Activated T-cell treated with anti-CD3 and anti-CD28 coated beads for 48 hours (primary cell): ENCODE measurements at places on chromosomes 5 and 9.

DNA sequence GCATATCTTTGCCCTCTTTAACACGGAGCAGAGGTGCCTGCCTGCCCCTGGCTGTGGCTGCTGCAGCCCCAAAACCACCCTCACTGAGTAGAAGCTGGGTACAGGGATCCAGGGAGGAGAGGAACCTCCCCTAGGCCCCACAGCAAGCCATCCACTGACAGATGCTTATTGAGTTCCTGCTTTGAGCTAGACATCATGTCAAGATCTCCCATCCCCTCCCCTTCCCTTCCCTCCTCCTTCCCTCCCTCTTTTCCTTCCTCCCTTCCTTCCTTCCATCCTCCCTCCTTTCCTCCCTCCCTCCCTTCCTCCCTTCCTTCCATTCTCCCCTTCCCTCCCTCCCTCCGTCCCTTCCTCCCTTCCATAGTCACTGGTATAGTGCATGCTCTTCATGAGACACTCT lies 29.3 kb downstream of the GOLGA2 start:
- DNase-seq = no peak

- no peak for DNase-seq
Observed at GRCh38 chr5:173920866-173921555, 32.9 kb downstream of the CPEB4 start.

GRCh38 chr9:75907329-75907728 lies 16.9 kb downstream of the PCSK5 start:
- DNase-seq = no peak

- DNase-seq = no peak
Observed at GRCh38 chr5:82072138-82072537, 100.3 kb downstream of the ATG10 start.

GRCh38 chr9:84153885-84154284 lies 173.3 kb downstream of the RMI1 start:
- DNase-seq = no peak

DNA sequence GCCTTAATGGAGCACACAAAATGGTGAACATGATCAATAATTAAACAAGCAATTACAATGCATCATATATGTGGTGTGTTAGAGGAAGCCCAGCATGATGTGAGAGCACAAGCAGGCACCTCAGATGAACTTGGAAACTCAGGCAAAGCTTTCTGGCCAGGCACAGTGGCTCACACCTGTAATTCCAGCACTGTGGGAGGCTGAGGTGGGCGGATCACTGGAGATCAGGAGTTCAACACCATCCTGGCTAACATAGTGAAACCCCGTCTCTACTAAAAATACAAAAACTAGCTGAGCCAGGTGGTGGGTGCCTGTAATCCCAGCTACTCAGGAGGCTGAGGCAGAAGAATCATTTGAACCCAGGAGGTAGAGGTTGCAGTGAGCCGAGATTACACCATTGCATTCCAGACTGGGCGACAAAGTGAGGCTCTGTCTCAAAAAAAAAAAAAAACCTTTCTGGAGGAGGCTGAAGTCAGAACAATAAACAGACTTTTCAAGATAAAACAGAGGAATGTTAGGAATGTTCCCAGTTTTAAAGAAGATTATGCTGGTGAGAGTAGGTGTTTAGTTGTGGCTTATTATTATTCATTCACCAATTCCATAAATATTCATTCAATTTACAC lies 159.4 kb downstream of the CEMIP2 start:
- no peak for DNase-seq

DNA sequence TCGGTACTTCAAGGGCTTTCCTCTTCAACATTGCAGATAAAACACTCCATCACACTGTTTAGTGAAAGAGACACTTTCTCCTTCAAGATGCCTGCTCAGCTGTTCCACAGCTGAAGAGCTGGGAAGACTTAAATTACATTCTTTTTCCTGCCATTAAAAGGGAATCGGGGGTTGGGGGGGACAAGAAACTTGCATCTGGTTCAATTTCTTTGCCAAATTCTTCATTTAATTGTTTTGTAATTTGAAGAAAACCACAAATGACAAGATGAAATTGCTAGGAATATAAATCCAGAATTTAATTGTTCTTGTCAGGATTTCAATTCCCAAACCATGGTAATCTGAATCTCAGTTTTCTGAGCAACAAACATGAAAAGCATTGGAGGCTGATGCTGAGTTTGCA lies 478.3 kb downstream of the EBF1 start:
- no peak for DNase-seq

- DNase-seq = no peak
Observed at GRCh38 chr9:16434526-16434925, 435.9 kb downstream of the BNC2 start.

GRCh38 chr5:32713361-32713769 lies 2.2 kb downstream of the NPR3 start:
- DNase-seq = no peak
